ENCODE measurements at places on chromosomes 6 and 20.
A peak's percentile ranks its signal among the peaks of the same experiment; 100 is the strongest.

GRCh38 chr20:38130687-38131587 is 34.1 kb downstream of the TGM2 start:
- DNase-seq: no peak

DNA sequence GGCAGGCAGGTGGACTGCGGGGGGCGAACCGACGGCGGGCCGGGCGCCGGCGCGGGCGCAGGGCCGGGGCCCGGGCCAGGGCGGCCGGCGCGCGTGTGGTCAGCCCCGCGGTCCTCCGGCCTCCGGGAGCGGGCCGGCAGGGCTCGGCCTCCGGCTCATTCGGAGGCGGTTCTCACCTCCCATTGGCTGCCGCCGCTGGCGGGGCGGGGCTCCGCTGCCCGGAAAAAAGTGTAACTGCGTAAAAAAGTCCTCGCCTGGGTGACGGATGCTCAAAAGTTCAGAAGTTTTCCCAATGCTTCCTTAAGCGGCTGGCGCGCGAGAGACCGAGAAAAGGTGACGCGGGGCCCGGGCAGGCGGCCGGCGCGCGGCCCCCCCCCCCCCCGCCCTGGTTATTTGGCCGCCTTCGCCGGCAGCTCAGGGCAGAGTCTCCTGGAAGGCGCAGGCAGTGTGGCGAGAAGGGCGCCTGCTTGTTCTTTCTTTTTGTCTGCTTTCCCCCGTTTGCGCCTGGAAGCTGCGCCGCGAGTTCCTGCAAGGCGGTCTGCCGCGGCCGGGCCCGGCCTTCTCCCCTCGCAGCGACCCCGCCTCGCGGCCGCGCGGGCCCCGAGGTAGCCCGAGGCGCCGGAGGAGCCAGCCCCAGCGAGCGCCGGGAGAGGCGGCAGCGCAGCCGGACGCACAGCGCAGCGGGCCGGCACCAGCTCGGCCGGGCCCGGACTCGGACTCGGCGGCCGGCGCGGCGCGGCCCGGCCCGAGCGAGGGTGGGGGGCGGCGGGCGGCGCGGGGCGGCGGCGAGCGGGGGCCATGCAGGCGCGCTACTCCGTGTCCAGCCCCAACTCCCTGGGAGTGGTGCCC is at the start of gene FOXC1:
Gene FOXC1 (plus strand): TSS at position 268 of the 849 bp plus-strand sequence. CDS start 531 bp downstream, at position 799.
- DNase-seq: peak; percentile 96

DNA sequence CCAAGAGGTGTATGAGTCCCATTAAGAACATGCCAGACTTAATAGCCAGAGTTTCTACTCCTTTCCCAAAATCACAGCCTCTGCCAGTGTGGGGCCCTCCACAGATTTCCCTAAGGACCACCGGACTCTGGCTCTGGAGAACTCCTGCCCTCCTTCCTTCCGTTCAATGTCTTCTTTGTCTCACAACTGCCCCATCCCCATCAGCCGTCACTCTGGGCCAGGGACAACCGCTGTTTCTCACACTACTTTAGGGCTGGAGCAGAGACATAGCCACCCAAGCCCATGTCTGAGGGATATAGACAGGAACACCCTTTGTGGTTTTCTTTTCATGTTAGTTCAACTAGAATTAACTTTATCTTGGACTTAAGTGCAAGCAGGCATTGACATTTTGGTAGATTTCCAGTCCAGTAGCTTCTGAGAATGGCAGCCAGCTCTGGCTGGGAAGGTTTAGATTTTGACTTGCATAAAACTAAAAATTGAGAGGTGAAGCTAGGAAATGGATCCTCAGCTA is 6.7 kb upstream of the ACSS1 start:
- no peak for DNase-seq

GRCh38 chr20:728256-728944 is 39.9 kb downstream of the SLC52A3 start:
- peak; percentile 76 for DNase-seq

DNA sequence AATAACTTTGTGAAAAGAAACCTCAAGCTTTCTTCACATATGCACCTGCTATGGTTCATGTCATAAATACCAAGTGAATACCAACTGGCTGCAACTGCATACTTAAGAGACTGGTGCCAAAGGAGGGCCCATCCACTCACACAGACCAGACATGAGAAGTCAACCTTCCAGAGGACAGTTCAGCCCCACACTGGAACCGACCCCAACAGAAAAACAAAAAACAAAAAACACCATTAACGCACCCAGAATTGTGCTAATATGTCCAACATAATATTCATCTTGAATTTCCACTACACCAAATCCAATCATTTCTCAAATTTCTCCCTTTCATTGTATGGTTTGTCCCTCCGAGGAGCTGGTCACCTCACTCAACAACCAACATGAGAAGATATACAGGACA is 42.8 kb downstream of the CHD6 start:
- DNase-seq: no peak

- no peak for DNase-seq
These were observed 18.0 kb upstream of the TBC1D22B start for GRCh38 chr6:37239526-37239925.

DNA sequence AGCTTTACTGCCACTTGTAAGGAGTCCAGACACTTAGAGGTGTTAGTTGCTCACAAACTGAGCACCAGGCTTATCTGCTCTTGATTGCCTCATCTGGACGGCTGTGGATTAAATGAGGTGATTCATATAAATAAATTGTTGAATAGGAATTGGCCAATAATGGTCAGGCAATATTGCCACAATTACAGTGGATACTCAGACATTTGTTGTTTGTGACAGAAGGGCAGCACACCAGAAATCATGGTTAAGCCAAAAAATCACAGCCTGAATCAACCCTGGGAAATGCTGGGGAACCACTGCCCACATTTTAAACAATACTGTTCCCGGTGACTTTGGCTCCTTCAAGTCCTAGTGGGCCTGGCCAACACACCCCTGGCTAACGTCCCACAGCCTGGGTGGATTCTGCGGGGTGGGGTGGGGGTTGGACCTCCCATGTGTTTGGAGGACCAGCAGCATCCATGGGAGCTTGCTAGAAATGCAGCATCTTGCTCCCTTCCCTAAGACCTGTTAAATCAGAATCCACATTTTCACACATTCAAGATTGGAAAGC is 29.5 kb upstream of the SPDEF start:
- peak; percentile 68 for DNase-seq

DNA sequence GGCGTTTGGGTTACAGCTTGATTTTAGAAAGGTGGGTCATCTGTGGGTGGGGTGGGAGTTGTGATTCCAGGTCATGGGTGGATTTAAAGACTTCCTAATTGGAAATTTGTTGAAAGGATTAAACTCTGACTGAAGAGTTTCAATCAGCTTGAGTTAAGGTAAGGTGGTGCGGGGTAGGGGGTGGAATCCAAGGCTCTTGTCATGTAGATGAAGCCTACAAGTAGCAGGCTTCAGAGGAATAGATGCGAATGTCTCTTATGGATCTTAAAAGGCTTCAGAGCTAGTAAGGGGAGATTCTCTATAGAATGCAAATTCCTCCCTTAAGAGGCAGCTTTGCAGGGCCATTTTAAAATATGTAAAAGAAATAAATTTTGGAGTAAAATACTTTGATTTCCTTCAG is 645.3 kb downstream of the FRK start:
- no peak for DNase-seq

DNA sequence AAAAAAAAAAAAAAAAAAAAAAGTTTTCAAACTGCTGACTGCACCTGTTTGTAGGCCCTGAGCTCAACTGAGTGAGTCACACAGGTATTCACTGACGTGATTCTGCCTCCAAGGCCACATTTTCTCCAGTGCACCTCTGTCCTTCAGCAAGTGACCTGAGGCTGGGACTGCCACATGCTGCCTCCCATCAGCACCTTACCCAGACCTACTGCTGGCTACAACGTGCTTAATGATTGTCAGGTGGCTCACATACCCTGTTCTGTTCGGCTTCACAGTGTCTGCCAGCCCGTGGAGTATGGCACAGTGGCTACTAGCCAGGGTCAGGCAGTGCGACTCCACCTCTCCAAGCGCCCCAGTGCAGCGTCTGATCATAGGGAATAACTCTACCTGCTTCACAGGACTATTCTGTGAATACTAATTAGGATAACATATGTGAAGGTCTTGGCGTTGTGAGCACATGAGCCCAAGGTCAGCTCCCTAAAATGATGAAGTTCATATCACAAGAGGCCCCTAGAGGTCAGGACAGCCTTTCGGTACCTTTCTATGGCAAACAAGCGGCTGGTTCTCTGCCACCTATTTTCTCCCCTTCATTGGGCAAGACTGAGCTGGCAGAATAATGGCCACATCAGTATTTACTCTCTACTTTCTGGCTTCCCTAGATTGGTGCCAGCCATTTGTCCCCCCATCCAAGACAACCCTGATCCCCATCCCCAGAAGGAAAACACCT is 28.1 kb downstream of the RIPOR3 start:
- no peak for DNase-seq

GRCh38 chr20:42494290-42494689 is 695.4 kb downstream of the PTPRT start:
- DNase-seq: no peak

DNA sequence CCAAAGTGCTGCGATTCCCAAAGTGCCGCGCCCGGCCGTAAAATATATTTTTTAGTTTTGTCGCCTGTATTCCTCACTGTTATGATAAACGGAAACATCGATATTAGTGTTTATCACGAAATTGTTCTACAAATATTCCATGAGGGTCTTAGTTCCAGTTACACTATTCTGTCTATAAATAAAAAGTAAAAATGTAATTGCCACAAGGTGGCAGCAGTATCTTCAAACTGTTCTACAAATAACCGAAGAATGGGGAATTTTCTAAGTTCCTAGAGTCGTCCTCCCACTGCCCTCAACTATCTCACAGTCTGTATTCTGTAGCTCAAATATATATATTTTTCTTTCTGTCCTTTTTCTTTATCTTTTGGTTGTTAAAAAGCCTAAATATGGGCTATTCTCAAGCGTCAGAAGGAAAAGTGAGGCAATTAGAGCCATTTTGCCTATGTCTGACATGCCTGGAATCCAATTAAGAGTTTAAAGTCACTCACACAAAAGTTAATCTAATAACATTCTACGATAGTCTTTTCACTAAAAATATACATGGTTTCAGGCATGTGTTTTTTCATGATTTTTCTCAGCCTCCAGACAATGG is 14.2 kb upstream of the FAM162B start:
- DNase-seq: no peak

DNA sequence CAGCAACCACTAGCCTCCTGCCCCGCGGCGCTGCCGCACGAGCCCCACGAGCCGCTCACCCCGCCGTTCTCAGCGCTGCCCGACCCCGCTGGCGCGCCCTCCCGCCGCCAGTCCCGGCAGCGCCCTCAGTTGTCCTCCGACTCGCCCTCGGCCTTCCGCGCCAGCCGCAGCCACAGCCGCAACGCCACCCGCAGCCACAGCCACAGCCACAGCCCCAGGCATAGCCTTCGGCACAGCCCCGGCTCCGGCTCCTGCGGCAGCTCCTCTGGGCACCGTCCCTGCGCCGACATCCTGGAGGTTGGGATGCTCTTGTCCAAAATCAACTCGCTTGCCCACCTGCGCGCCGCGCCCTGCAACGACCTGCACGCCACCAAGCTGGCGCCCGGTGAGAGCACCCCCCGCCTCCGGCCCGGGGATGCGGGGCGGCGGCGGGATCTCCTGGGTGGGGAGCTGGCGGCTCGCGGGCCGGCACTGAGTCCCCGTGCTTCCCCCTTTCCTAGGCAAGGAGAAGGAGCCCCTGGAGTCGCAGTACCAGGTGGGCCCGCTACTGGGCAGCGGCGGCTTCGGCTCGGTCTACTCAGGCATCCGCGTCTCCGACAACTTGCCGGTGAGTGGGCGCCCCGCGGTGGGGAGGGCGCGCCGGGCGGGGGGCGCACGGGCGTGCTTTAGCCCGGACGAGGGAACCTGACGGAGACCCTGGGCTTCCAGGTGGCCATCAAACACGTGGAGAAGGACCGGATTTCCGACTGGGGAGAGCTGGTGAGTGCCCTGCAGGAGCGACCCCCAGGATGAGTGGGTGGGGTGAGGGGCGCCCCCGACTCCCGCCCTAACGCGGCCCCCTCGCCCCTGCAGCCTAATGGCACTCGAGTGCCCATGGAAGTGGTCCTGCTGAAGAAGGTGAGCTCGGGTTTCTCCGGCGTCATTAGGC is 585 bp downstream of the PIM1 start:
- DNase-seq: peak; percentile 78

- DNase-seq: no peak
These were observed 34.4 kb downstream of the TSBP1 start for GRCh38 chr6:32337186-32337805.

DNA sequence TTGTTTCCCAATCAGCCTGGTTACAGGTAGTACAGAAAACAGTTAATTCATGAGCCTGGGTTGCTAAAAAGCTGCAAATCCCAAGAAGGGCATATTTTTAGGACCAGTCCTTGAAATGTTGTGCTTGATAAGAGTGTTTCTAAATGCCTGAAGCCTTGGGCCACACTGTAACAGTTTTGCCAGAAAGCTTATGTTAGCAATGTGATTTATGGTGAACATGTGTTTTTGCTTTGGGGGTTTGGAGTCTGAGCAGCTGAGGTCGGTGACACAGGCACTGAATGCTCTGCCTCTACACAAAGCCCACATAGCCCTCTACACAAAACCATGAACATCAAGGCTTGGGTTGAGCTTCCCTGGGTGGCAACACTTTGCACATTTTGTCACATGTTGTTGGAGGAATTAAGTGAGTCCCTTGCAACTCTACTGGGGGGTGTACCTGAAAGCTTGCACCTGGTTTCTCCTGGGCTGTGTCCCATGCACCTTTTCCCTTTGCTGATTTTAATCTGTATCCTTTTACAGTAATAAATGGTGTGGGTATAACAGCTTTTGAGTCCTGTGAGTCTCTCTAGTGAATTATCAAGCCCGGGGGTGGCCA is 22.2 kb downstream of the AHI1 start:
- no peak for DNase-seq

GRCh38 chr6:148890096-148890495 is 143.3 kb downstream of the UST start:
- DNase-seq: no peak

DNA sequence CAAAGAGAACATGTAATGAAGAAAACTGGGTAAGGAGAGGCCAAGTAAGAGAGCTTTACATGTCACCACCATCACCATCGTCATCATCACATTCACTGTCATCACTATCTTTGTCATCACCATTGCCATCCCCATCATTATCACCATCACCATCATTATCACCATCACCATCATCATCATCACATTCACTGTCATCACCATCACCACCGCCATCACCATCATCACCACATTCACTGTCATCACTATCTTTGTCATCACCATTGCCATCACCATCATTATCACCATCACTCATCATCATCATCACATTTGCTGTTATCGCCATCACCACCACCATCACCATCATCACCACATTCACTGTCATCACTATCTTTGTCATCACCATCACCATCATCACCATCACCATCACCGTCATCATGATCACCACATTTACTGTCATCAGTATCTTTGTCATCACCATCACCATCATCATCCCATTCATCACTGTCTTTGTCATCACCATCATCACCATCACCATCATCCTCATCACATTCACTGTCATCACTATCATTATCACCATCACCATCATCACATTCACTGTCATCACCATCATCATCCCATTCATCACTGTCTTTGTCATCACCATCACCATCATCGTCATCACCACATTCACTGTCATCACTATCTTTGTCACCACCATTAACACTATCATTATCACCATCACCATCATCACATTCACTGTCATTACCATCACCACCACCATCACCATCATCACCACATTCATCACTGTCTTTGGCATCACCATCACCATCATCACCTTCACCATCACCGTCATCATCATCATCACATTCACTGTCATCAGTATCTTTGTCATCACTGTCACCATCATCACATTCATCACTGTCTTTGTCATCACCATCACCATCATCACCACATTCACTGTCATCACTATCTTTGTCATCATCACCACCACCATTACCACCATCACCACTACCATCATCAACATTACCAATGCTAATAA is 172.3 kb downstream of the ERMARD start:
- no peak for DNase-seq

GRCh38 chr6:117783279-117783678 is 108.0 kb downstream of the NUS1 start:
- no peak for DNase-seq

- DNase-seq: no peak
These were observed 56.6 kb upstream of the CLDN20 start for GRCh38 chr6:155207223-155207622.
